Vagina (tissue), 2 donors: ENCODE measurements at places on chromosomes 6 and 20.

DNA sequence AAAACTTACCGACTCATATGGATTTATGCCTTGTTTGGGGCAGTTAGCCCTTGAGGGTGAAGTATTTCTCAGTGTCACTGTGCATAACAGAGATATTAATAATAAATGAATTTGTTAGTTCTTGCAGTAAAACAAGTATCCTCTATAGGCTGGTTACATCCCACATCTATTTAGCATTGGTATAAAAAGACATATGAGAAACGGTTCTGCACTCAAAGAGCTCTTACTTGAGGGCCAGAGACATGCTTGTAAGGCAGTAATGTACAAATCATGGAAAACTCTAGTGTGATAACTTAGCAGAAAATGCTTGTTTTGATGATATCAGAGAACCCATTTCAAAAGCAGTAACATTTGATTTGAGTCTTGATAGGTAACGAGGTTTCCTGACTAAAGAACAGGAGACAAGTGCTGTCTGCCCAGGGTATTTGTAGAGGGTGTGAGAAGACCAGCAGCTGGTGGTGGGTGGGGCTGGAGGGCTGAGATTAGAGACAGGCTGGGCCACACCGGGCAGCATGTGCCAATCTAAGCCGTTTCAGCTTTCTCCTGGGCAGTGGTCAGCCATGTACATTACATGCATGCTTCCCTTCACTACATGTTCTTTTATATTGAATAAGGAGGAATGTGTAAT, 46.3 kb downstream of the TULP4 start:
- DNase-seq = no peak

GRCh38 chr6:162177746-162178145, 549.8 kb downstream of the PRKN start:
- no peak for DNase-seq

DNA sequence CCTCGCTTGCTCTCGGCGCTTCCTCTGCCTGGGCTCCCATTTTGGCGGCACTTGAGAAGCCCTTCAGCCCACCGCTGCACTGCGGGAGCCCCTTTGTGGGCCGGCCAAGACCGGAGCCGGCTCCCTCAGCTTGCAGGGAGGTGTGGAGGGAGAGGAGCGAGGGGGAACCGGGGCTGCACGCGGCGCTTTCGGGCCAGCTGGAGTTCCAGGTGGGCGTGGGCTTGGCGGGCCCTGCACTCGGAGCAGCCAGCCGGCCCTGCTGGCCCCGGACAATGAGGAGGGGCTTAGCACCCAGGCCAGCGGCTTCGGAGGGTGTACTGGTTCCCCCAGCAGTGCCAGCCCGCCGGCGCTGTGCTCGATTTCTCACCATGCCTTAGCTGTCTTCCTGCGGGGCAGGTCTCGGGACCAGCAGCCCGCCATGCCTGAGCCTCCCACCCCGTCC, 10.2 kb upstream of the SRPK1 start:
- no peak for DNase-seq

DNA sequence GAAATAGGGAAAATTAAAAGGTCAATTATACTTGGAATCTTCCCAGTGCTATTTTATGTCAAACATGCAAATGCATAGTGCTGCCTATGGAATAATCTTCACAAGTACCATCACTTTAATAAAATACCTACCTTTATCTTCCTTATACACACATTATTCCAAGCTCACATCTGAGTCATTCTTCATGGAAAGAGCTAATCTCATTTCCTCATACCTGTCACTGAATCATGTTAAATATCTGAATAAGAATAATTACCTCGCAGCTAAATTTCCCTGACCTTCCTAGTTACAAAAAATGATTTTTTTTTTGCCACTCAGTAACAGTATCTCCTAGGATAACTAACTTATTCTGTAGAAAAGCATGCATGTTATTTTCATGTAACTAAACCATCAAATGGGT, 661.4 kb upstream of the HS3ST5 start:
- no peak for DNase-seq

GRCh38 chr20:8568075-8568474, 436.0 kb downstream of the PLCB1 start:
- no peak for DNase-seq

- no peak for DNase-seq
Measured at GRCh38 chr6:105844275-105844883, 241.8 kb upstream of the PRDM1 start.

DNA sequence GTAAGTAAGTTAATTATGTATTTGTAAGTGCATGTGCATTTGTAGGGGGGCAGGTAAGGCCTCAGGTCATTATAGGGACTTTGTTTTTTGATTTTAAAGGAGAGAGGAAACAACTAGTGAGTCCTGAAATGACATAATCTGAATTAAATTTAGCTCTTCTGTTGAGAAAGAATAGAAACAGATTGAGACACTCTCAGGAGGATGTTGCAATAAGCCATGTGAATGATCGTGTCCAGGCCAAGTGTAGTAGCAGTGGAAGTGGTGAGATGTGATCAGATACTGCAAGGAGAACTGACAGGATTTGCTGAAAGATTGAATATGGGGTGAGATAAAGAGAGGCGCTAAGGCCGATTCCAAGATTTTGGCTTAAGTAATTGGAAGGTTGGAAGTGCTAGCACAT, 2.6 kb upstream of the CENPW start:
- no peak for DNase-seq

GRCh38 chr6:151689499-151690201, 117.8 kb upstream of the ESR1 start:
- no peak for DNase-seq

- DNase-seq = no peak
Measured at GRCh38 chr6:36621371-36621855, 27.3 kb downstream of the SRSF3 start.

- no peak for DNase-seq
Measured at GRCh38 chr6:140546640-140547039, 1172.2 kb upstream of the CITED2 start.

DNA sequence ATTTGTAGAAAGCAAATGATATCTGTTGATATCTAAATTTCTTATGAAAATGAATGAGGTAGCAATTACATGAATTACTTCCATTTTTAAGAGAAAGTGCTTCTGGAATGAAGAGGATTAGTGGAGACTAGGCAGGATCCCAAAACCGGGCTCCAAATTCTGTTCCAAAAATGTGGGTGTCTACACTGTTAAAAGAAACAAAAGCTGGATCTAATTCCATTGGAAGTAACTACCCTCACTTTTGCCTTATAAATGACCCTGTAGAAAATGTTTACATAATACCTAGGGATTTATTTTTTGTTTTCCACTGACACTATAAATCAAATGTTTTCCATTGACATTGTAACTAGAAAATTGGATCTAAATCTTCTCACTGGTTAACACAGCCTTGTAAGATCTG, 454.9 kb upstream of the JARID2 start:
- DNase-seq = no peak

GRCh38 chr6:105135056-105135455, 44.8 kb downstream of the POPDC3 start:
- no peak for DNase-seq

GRCh38 chr6:97437087-97437486, 154.1 kb upstream of the MMS22L start:
- DNase-seq = no peak

- DNase-seq = no peak
Measured at GRCh38 chr6:77926198-77926751, 273.4 kb downstream of the MEI4 start.

DNA sequence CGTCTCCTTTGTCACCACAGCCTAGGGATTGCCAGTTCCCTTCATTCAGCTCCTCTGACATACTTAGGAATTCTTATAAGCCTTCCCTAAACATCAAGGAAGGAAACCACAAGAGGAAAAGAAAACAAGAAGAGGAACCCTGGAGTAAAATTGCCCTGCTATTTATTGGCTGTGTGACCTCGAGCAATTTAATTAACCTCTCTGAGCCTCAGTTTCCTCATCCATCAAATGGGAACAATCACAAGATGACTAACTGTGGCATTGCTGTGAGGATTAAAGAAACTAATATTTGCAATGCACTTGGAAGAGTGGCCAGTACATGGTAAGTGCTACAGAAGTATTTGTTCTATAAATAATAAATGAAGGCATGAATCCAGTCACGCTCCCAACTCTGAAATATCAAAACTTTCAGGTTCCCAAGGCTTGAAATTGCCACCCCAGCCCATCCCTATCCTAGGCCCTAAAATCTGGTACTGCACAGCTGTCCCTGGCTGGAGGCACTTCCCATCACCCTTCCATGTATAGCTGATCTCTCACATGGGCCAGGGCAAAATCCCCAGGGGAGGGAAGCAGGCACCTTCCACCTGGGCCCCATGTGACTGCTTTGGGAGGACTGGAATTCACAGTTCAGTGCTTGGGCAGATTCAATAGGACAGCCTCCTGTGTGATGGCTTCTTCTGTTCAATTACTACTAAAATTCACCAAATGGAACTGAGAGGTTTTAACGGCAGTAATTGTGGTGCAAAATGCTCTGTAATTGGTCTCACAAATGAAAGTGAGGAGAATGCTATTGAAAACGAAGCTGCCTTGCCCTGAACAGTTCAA, 78.0 kb upstream of the MAFB start:
- no peak for DNase-seq

GRCh38 chr6:45806172-45806571, 209.5 kb downstream of the CLIC5 start:
- DNase-seq = no peak
